Effector memory CD8-positive, alpha-beta T cell (primary cell): ENCODE measurements at places on chromosomes 2 and 18.

- DNase-seq = no peak
Observed at GRCh38 chr2:69535817-69536241, 98.6 kb upstream of the NFU1 start.

GRCh38 chr18:57819119-57819518 lies 16.0 kb upstream of the ATP8B1 start:
- DNase-seq = no peak

GRCh38 chr2:75637568-75637967 lies 9.0 kb upstream of the MRPL19 start:
- no peak for DNase-seq

- DNase-seq = no peak
Observed at GRCh38 chr2:37215250-37215649, 16.1 kb downstream of the CEBPZ start.

DNA sequence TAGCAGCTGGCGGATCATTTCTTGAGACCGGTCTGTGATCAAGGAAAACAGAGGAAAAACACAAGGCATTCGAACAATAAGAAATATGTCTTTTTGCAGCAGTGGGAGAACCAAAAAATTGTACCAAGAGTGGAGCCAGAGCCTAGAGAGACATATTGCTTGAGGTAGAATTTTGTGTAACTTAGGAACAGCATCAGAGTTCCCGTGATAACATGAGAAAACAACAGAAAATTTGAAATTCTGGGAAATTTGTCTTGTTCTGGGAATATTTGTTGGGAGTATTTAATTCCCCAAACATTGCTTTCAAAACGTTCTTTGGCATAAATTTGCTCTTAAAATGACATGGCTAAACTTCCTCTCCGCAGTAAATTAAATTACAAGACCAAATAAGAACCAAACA lies 267.5 kb downstream of the GPD2 start:
- no peak for DNase-seq

DNA sequence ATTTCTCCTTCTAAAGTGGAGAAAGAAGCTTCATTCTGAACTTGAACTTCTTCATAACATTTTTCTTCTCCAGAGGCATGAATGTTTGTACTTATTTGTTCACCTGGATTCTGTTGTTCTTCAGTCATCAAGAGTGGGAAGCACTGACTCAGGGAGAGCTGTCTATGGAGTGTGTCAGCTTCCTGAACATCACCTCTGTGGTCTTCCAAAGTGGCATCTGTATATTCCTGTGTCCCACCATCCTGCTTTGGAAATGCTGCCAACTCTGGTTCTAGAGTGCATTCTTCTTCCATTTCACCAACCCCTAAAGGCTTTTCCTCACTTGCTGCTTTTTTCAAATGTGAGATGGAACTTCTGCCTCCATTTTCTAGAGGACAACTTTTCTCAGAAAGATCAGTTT lies 59.5 kb downstream of the TTN start:
- no peak for DNase-seq

DNA sequence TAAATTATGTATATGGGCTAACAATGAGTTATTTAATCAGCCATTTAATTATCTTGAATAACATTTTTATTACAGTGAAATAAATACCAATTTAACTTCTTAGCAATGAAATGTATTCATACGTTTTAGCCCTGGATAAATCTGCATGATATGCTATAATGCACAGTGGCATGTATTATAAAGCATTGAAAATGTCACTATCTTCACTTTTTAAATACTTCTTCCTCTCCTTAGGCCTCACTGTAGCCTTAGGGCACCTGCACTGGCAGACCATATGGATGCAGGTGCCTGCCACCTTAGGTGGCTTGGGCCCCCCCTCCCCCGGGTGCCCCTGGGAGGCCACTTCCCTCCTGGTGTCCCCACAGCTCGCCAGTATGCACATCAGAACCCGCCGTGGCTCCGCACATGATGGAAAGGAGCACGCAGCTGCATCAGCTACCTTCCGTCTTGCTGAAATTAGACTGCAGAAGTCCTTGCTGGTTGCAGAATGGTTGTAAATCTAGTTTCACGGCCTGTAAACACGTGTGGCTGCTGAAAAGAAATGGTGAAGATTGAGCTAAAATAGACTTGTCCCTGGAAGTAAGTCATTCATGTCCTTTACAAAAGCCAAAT lies 56.7 kb downstream of the ADI1 start:
- DNase-seq = no peak

DNA sequence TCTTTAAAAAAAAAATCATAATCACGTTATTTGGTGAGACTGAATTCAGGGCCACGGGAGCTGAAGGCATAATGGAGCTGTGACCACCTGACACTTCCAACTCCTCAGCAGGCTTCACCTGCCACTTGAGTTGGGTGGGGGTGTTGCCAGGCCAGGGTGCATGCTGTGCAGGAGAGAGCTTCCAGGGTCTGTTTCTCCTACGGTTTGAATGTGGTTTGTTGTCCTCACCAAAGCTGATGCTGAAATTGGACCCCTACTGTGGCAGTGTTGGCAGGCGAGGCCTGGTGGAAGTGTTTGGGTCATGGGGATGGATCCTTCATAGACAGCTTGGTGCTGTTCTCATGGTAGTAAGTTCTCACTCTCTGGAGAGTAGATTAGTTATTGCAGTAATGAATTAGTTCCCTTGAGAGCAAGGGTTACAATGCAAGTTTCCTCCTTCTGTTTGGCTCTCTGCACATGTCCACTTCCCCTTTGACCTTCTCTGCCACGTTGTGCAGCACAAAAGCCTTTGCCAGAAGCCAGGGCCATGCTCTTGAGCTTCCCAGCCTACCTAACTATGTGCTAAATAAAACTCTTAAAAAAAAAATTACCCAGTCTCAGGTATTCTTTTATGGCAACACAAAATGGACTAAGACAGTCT lies 38.3 kb upstream of the ANKRD44 start:
- DNase-seq = no peak
